ENCODE measurements at places on chromosomes 16 and 17. TPM values are rescaled to one million over a fixed set of nuclear protein-coding genes. Genes with fewer than 3 reads are reported as not detected.

Gene CIITA
- not detected for total RNA-seq

Gene FN3K
- total RNA-seq, result 25.0 TPM

Gene SOST
- total RNA-seq, result not detected

Gene PTGES3L
- total RNA-seq, result 6.2 TPM

Gene SEPTIN12
- total RNA-seq, result 0.73 TPM

Gene KRT14
- total RNA-seq, result not detected

Gene KRTAP2-1
- total RNA-seq, result not detected

Gene FOXN1
- not detected for total RNA-seq

Gene CD300LB
- total RNA-seq, result not detected

- DNase-seq, result peak; percentile 81
Observed at GRCh38 chr17:36870720-36870999, 66.6 kb upstream of the LHX1 start.

DNA sequence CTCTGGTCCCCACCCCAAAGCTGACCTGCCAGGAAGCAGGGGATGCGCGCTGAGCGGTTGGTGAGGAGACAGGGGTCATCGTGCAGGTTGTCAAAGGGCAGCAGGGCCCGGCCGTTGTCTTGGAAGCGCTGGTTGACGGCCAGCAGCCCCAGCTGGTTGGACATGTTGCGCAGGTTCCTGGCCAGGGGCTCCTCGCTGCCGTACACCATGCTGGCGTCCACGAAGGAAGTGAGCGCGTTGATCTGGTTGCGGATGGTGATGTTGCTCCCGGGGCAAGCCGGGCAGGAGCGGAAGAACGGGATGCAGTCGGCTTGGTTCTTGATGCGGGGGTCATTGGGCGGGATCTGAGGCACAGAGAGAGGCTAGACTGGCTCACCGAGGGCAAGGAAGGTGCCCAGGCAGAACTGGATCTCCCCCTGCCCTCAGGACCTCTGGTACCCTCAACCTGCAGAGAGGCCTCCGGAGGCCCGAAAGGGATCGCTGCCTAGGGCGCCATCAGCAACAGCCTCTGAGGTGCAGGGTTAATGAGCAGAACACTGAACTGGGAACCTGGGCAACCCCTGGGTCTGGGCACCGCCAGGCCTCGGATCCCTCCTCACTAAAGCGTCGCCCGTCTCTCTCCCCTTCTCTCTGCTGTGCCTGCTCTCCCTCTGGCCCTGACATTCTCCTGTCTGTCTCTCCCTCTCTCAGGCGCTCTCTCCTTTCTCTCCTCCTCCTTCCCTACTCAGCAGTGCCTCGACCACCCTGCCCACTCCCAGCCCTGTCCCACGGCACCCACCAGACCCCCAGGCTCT lies 2.7 kb downstream of the MPO start:
- no peak for DNase-seq

DNA sequence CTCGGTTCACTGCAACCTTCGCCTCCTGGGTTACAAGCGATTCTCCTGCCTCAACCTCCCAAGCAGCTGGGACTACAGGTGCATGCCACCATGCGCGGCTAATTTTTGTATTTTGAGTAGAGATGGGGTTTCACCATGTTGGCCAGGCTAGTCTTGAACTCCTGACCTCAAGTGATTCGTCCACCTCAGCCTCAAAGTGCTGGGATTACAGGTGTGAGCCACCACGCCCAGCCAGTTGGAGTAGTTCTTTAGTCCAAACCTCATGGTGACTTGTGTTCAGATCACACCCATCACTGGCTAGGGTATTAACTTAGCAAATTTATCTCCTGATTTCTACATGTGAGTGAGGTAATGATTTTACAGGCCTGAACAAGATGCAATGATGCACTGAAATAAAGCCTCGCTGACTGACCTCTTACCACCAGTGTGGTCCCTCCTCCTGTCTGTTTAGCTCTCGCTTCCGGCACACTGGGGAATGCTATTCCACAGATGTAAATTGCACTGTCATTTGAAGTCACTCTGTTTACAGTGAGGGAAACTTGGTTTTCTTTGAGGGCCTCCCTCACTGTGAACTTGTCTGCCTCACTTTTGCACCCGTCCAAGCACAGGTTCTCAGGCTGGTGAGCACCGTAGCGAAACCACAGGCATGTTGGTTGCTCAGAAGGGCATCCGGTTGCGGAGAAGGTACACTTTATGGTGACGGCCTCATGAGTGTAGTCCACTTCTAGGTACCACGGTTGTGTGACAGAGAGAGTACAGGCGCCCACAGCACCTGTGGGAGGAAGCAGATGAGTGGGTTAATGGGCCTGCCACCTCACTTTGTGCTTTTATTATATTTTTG lies 5.5 kb downstream of the IGSF6 start:
- DNase-seq, result no peak

DNA sequence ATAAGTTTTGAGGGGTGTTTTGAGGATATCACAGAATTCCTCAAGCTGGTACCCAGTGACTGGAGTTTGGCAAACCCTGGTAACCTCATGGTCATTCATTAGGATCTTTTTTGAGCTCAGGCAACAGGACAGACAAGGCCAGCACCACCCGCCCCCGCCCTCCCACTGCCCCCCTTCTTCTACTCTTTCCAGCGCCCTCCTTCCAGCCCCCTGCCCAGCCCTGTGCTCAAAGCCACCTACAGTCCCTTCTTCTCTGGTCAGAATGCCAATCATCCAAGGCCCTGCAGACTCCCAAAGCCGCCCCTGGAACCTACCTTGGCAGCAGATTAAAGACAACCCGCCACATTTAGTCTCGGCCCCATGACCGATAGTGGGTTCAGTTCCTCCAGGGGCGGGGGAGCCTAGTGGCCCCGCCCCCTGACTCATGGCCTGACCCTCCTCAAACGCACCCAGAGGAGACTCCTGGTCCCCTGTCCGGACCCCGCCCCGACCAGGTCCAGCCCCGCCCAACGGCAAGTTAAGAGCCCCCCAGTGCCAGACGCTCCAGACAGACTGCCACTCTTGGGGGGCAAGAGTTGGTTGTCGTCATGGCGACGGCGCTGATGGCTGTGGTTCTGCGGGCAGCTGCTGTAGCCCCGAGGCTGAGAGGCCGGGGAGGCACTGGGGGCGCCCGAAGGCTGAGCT lies at the start of gene NAGS:
TSS of gene NAGS (plus strand) at position 546 of the 684 bp plus-strand sequence. CDS start at position 588, 42 bp downstream.
- peak; percentile 89 for DNase-seq

GRCh38 chr16:75653922-75654321 lies 6.3 kb downstream of the TERF2IP start:
- DNase-seq, result no peak

DNA sequence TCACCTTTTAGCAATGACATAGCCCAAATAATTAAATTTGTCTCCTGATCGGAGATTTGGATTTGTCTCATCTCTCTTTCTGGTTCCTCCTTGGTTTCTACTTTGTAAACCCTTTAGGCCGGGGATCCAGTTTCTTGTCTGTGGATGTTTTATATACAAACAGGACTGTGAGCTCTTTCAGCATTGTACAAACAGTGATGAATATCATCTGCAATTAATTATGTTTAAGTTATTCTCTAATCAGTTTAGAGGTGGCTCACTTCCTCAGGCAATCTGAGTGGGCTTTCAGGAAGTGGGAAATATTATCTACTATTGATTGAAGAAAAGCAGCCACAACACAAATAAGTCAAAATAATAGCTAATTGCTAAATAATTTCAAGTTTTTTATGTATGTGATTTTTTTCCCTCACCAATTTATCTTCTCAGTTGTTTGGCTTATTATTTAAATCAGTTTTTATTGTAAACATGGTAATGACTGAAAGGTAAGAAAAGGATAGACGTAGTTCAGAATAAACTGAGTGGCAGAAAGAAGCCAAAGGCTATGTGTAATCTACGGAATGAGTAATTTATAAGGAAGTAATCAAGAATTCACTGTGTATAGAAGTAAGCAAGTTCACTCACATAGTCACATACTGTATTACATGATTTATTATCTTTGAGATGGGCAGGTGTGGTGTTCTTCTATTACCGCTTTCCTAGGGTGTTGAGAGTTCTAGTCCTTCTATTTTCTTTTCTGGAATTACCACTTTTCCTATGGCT lies 3.4 kb upstream of the ABCC11 start:
- no peak for DNase-seq

DNA sequence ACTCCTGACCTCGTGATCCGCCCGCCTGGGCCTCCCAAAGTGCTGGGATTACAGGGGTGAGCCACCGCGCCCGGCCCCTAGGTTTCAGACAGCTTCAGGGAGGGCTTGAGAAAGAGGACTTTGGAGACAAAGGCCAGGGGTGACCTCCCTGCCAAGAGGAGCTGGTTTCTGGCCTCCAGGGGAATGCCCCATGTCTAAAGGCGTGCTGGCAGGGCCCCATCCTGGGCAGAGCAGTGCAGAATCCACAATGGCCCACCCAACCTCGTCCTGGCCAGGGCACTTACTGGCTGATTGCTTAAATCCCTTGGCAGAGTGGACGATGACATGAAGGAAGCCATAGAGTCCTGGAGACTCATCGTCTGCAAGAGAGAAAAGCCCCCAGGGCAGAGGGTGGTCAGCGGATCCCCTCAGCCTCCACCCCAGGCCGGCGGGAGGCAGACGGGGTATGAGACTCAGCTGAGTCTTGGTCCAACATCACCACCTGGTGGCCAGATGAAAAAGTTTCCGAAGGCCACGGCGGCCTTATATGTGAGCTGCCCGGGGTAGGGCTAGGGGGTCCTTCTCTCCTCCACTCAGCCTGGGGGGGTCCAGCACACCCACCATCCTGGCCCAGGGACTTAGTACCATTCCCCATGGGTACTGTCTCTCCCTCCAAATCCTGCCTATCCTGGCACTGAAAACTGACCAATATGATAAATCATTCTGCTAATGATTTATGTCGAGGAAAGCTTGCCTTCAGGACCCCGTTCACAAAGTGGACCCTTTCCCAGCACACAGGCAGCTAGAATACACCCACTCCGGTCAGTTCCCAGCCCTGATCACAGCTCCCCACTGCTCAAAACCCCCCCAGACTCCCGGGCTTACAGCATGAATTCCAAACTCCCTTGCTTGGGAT lies 59.1 kb downstream of the TIMM22 start:
- peak; percentile 95 for DNase-seq

- DNase-seq, result no peak
Observed at GRCh38 chr17:38416840-38417209, 11.4 kb upstream of the ARHGAP23 start.

- no peak for DNase-seq
Observed at GRCh38 chr16:35862242-35862641, 2402.8 kb downstream of the TP53TG3F start.

GRCh38 chr16:27406511-27407128 lies 4.6 kb downstream of the IL21R start:
- no peak for DNase-seq

- peak; percentile 86 for DNase-seq
Observed at GRCh38 chr16:69396187-69397061, 10.6 kb upstream of the TERF2 start.

All from endodermal cell (in vitro differentiated cells).